ENCODE measurements at places on chromosomes 4 and X.
A peak's percentile ranks its signal among the peaks of the same experiment; 100 is the strongest.

- no peak for DNase-seq
These were observed 46.4 kb upstream of the GPM6B start for GRCh38 chrX:13863324-13863723.

DNA sequence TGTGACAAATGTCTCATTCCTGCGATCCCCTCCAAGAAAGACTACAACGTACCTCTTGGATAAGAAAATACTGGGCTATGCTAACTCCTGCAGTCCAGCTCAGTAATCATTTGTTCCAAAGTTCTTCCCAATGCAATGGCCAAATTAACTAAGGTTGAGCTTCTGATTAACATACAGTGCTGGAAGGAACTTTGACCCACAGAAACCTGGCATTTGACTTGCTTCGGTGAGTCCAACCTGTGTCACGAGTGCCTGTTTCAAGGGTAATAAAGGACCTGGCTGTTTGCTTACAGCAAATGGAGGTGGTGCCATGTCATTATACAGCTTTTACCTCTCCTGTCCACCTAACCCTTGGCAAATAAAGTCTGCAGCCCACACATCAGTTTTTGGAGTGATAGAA, 83.2 kb downstream of the RBM47 start:
- DNase-seq = no peak

GRCh38 chrX:130172127-130172845, 524 bp downstream of the RAB33A start:
- DNase-seq = peak; percentile 83

DNA sequence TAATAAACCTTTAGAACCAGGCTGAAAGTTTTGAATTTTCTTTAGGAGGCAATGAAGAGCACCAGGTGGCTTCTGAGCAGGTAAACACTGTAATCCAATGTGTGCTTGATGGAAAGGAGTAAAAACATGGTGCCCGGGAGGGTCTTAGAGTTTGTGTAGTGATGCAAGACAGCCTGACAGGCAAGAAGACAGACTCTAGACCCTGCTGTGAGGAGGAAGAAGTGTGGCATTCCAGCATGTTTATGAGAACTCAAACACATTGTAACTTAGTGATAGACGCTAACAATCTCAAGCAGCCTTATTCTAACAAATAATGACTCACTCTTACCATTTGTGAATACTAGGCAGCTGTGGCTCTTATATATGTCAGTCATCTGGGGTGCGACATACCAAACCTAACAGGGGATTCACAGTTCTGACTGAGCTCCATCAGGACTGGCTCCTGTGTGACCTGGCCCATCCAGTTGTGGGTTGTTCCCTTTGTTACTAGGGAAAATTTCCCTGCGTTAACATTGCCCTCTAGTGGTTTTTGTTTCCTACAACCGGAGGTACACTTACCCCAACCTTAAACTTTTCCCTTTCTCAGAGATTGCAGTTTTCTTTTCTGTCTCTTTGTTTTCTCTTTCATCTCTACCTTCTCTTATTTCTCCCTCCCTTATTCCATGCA, 53.8 kb downstream of the VSIG4 start:
- DNase-seq = no peak

GRCh38 chr4:17721496-17722355, 59.7 kb downstream of the FAM184B start:
- peak; percentile 64 for DNase-seq

DNA sequence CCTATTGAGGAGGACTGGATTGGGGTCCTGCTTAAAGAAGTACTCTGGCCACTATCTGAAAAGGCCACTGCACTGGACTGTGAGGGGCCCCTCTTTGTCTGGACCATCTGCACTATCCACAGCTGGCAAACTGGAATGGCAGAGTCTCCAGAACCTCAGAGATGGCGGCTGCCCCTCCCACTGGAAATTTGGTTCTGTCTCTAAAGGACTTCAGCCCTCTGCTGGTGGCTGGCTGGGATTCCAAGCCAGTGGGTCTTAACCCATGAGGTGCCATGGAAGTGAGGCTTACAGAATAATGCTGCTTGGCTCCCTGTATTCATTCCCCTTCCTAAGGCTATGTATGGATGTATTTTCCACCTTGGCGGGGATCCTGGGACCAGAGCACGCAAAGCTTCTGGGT, 41.6 kb upstream of the CYLC1 start:
- DNase-seq = no peak

GRCh38 chrX:38332505-38332904, 5.2 kb upstream of the RPGR start:
- no peak for DNase-seq

DNA sequence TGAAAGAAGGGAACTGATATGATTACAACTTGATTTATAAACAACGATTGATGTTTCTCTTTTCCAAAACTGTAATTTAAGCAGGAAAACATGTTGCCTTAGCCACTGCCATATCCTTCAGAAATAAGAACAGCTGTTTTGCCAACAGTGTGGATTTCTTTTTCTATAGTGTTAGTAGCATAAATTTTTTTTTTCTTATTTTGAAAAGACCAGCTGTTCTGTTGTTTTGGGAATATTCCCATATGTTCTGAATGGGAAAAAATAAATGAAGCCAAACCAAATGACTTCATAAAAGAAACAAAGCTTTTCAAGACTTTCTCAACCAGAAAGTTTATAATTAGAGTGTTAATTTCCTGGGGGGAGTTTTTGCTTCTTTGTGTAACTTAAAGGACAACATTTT, 83.9 kb upstream of the ARHGAP24 start:
- DNase-seq = no peak

GRCh38 chr4:87066403-87067123, 131.8 kb downstream of the AFF1 start:
- DNase-seq = no peak

DNA sequence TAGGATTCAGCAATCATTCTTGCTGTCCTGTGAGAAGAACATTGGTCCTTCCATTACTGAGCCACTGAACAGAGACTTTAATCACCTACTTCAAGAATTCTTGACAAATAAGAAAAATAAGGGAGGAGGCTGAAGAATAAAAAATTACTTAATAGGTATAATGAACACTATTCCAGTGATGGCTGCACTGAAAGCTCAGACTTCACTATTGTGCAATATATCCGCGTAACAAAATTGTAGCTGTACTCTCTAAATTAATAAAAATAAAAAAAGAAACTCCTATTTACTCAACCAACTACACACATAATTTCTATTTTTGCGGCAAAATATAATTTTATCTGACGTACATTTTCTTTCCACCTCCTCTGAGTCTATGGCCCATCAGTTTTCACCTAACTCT, 2441.0 kb downstream of the PCDH7 start:
- DNase-seq = no peak

DNA sequence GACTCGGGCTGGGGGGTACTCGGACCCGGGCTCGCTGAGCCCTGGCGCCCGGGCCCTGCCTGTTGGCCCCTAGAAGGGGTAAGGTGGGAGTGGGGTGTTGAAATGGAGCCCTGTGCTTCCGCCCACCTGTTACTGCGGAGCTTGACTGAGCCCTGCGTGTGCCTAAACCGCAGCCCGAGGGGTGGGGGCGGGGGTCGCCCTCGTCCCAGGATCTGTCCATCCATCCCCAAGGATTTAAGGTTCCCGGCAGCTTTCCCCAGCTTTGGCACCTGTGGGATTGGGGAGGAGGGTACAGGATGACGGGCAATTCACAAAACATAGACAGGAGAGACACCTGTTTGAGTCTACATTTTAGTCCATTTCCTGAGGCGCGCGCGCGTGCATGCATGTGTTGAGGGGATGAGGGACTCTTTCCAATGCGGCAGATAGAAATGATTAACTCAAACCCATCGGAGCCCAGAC, 779 bp downstream of the GABRQ start:
- peak; percentile 81 for DNase-seq

DNA sequence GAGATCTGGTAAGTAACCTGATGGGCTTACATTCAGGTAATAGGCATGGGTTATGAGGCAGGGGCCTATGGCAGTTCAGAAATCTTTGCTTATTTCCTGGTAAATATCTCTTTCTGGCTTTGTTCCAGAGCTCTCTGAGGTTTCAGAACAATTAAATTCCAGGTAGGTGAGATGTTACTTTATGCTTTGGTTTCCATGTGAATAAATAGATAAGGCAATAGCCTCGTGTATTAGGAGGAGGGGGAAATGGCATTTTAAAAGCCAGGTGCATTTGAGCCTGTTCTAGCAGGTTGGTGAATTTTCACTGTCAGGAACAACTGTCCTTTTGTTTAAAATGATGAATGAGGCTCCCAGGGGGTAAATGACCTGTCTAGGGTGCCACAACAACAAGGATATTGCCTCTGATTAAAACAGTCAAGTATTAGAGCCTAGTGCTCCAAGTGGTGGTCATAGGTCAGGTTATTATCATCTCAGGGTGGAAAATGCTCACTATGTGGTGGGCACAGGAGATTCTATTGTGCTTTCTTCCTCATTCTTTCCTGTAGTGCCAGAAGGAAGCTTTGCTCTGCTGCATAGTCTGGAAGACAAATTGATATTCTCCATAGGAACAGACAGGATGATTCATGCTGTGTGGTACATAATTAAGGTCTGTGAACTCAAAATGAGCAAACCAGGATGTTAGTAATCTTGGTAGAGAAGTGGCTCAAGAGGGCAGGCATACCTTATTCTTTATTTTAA, 296.2 kb downstream of the INPP4B start:
- no peak for DNase-seq

DNA sequence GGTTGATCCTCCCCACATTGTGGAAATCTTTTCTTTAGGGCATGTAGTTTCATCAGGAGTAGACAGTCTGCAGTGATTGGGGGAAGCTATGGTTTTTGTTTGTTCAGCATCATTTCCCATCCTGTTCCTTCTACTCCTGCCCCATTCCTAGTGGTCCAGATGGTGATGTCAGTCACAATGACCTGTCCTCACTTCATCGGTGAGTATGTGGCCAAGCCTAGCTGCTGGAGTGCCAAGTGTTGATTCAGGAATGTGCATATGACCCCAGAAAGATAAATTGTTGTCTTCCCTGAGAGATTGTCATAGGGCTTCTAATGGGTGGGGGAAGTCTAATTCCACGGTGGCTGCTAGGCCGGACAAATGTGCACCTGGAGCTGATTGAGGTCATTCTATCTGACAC, 130.6 kb upstream of the FAT1 start:
- DNase-seq = no peak

DNA sequence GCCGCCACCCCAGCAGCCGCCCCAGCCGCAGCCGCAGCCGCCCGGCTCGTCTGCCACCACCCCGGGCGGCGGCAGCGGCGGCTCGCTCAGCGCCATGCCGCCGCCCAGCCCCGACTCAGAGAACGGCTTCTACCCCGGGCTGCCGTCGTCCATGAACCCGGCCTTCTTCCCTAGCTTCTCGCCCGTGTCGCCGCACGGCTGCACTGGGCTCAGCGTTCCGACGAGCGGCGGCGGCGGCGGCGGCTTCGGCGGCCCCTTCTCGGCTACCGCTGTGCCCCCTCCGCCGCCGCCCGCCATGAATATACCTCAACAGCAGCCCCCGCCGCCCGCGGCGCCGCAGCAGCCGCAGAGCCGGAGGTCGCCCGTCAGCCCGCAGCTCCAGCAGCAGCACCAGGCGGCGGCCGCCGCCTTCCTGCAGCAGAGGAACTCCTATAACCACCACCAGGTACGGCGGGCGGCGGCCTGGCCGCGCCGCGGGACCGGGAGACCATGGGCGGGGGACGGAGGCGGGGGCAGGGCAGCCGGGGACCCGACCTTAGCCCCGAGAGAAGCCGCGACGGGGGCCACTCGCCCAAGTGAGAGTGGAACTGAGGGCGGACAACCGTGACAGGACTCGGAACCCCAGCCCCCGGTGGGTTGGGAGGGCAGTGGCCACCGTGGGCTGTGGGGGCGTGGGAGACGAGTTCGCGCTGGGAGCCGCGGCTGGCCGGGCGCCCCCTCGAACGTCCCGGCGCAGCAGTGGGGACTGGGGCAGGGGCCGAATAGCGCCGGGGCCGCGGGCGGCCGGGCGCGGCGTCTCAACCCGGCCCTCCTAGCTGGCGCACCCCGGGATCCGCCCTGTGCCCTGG, 1.8 kb downstream of the CPEB2 start:
- DNase-seq = peak; percentile 83

DNA sequence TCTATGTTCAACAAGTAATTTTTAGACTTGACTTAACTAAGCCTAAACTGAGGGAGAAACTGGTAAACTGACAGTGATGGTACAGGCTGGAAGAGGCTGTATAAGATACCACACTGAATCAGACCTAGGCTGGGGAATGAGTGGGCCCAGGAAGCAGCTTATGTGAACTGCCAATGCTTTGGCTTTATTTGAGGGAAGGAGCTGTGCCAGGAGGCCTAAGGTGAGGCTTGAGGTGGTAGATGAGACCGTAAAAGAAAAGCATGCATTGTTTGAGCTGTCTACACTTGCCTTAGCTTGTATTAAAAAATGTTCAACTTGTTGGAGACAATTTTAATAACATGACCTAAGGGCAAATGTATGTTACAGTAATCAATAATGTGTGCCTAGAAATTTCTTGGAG, 96.2 kb downstream of the RS1 start:
- no peak for DNase-seq

DNA sequence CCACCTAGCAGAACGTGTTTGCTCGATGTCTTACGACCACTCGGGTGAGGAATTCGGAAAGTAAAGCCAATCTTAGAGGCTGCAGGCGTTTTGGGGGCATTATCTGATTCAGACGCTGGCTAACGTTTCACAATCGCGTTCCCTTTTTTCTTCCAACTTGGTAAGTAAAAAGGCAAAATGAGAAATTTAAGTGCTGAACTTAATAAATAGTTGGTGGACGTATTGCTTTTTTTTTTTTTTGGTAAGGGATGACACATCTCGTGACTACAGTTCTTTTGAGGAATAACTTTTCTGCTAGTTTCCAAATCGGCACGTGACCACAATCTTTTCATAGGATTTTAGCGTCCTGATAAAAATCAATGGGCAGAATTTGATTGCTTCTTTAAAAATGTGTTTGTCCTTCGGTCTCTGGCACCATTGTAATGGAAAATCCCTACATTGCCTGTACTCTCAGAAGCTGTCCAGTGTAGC, 848 bp downstream of the RAB9A start:
- DNase-seq = no peak

GRCh38 chrX:24520472-24520871, 55.4 kb downstream of the PDK3 start:
- no peak for DNase-seq

Data from osteocyte (in vitro differentiated cells).